Sigmoid colon (tissue), 7 donors: ENCODE measurements at places on chromosomes 12 and 14.

GRCh38 chr12:128690641-128691040, 133.1 kb downstream of the SLC15A4 start:
- DNase-seq, result no peak
- no peaks in the 10 kb centered on the region for H3K27me3 ChIP-seq
- H3K4me1 ChIP-seq, result no peaks in the 10 kb centered on the region
- no peaks in the 10 kb centered on the region for H3K36me3 ChIP-seq

GRCh38 chr12:58633479-58633878, 286.8 kb downstream of the LRIG3 start:
- no peak for DNase-seq
- H3K36me3 ChIP-seq, result no peaks in the 10 kb centered on the region
- no peaks in the 10 kb centered on the region for H3K4me1 ChIP-seq

DNA sequence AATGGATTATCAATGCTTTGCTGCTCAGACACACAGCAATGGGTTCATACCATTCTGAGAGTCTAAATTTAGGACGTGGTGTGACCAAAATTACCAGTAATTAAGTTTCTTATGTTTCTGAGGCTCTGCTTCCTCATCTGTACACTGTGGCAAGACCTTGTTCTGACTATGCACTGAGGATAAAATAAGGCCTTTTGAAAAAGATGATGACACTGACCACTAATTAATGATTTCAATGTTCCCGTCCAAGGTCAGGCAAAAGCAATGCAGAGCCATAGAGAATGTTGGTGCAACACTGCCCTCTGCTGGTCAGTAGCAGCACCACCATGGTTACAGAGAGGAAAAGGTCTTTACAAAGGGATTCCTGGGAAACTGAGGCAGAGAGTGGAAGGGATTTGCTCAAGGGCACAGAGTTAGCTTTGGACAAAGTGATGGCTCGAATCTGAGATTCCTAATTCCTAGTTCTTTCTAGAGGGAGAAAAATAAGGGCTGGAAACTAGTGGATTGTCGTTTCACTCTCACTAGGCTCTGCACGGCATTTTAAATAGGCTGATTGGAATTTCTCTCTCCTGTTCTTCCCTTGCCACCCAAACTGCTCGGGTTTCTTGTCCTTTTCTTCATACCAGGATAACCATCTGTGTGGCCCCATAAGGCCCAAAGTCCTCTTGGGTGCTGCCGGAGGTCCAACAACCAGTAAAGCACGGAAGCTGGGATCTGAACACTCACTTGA, 22.3 kb upstream of the P2RX7 start:
- H3K36me3 ChIP-seq, result no peaks in the 10 kb centered on the region
- no peaks in the 10 kb centered on the region for H3K4me1 ChIP-seq
- peak; percentile 74 for DNase-seq
- no peaks in the 10 kb centered on the region for H3K27me3 ChIP-seq

DNA sequence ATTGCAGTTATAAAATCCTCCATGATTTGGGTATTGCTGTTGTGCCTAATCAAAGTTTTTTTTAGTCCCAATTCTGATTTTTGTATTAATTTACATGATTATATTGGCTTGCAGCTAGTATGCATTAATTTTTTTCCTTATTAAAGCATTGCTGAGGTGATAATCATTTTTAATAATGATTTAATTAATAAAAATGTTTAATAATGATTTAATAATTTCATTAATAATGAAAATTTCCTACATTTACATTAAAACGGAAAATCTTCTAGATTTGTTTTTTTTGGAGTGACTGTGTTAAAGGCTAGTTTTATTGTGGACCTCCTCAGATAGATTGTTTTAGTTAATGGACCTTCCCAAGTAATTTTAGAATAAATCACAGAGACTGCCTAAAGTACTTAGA, 79.6 kb downstream of the CCDC91 start:
- no peaks in the 10 kb centered on the region for H3K27me3 ChIP-seq
- H3K36me3 ChIP-seq, result no peaks in the 10 kb centered on the region

GRCh38 chr12:26867080-26867479, 34.1 kb upstream of the ITPR2 start:
- no peaks in the 10 kb centered on the region for H3K36me3 ChIP-seq
- peaks cover 14% of the 10 kb centered on the region for H3K4me1 ChIP-seq
- H3K27ac ChIP-seq, result no peak overlapping the region

DNA sequence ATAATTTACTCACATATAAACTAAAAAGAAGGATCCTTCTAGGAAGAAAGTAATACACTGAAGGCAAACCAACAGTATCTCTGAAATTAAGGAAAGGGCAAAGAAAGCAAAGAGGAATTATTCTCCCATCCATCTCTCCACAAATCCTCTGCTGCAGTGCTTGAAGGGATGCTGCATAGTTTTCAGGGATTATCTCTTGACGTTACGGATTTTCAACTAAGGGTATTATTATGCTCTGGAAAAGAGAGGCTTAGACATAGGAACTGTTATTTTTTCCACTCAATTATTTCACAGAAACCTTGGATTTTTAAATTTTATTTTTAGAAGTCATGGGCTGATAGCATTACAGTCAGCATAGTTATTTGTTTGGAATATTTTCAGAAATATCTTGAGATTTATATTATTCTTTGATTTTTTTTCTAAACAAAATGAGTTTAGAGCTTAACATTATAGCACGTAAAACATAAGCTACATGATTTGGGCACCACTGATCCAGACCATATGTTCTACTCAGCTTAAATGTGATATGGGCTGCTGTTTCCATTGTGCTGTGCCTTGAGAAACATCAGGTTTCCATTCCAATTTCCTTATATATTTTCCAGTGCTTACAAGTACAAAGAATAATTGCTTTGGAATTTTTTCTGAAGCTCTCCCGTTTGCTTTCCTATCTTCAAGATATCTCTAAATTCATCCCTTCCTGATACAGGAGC, 57.9 kb upstream of the DCN start:
- no peak for DNase-seq
- H3K4me1 ChIP-seq, result peaks cover 4% of the 10 kb centered on the region
- peak overlapping the region; percentile 36 for H3K27ac ChIP-seq
- no peaks in the 10 kb centered on the region for H3K36me3 ChIP-seq
- no peaks in the 10 kb centered on the region for H3K27me3 ChIP-seq

DNA sequence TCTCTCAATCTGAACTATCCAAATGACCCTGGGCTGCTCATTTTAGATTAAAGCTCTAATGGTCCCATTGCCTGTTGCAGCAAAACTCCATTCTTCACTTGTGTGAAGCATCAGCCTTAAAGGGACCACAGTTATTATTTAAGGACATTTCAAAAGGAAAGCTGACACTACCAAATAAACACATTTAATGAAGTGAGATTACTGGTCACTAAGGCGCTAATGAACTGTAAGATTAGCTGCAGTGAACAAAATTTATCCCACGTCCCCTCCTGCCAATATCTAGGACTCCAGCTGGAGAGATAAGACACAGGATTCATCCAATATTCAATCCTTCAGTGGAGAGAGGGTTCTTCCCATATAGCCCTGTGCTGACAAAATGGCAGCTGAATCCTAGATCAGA, 1029.2 kb upstream of the SEL1L start:
- no peak for DNase-seq
- H3K4me3 ChIP-seq, result no peak overlapping the region
- H3K27me3 ChIP-seq, result no peaks in the 10 kb centered on the region
- H3K36me3 ChIP-seq, result no peaks in the 10 kb centered on the region
- H3K4me1 ChIP-seq, result no peaks in the 10 kb centered on the region

DNA sequence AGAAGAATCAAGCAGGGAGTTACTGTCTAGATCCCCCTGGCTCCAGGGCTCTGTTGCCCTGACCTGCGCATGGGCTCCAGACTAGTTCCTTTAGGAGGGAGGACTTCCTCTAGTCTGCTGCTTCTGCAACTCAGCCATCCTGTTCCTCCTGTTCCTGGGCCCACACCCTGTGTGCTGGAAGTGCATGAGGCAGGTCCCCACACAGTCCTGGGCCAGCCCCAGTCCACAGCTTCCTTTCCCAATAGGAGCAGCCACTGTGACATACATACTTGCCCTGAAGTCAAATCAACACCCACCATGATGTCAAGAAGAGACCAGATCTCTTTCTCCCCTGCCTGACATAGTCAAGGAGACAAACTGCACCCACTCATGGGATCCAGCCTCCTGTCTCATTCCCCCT, 1.3 kb downstream of the SDR9C7 start:
- H3K4me3 ChIP-seq, result no peak overlapping the region
- H3K4me1 ChIP-seq, result peaks cover 4% of the 10 kb centered on the region
- H3K27me3 ChIP-seq, result no peaks in the 10 kb centered on the region
- H3K27ac ChIP-seq, result no peak overlapping the region

DNA sequence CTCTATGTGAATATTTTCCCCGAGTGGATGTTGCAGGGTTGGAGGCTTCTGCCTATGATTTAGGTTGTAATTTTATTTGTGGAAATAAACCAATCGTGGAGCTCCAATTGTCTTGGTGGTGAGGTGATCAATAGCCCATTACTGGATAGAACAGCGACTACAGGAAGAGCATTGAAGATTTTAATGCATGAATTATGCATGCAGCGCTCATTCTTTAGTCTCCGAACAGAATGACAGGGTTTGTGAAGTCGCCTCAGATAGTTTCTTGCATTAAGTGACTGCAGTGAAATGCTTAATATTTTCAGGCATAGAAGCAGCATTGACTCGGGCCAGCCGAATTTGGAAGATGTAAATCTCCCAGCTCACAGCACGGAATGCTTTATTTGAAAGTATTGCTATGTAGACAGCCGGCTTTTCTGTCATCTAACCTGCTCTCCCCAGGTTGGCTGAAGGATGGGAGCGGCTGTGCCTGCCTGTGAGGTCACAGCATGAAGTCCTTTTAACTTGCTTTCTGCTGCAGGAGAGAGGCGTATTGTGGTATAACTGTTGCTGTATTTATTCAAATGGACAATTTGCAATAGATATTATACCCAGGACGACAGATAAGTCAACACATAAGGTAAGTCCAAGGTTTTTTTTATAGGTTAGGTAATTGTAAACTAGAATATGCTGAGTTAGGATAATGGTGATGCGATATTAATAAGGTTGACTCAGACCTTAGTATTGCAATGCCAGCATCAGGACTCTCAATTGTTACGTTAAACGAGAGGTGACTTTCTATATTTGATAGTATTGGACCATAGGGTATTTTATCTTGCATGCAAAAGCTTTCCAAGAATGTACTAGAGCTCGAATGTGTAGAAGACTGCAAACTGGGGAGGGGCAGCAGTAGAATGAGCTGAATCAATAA, 135.7 kb downstream of the CNTN1 start:
- no peaks in the 10 kb centered on the region for H3K4me1 ChIP-seq
- no peak overlapping the region for H3K4me3 ChIP-seq
- H3K27ac ChIP-seq, result no peak overlapping the region
- H3K27me3 ChIP-seq, result no peaks in the 10 kb centered on the region
- no peaks in the 10 kb centered on the region for H3K36me3 ChIP-seq

- no peak overlapping the region for H3K4me3 ChIP-seq
- H3K27ac ChIP-seq, result no peak overlapping the region
- no peaks in the 10 kb centered on the region for H3K36me3 ChIP-seq
Measured at GRCh38 chr12:108432423-108433121, 82.5 kb upstream of the FICD start.

- H3K4me3 ChIP-seq, result no peak overlapping the region
- H3K27me3 ChIP-seq, result no peaks in the 10 kb centered on the region
- no peaks in the 10 kb centered on the region for H3K4me1 ChIP-seq
- no peak for DNase-seq
Measured at GRCh38 chr14:58571769-58572472, 65.8 kb upstream of the DACT1 start.

DNA sequence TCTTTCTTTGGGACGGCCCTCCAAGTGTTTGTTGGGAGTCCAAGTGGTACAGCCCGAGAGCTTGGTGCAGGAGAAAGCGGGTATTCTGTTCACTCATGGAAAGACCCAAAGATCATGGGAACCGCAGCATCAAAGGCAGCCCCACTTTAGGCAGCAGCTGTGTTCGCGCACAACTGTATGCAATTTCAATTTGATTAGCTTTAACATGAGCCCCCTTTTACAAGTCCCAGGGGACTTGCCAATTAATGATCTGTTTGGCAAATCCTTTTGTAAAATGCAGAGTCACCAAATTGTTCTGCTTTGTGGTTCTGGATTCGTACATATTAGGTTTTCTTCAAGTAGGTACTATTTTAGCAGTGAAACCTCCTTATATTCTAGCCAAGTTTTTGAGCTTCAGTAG, 217.7 kb downstream of the AACS start:
- H3K4me3 ChIP-seq, result no peak overlapping the region
- H3K4me1 ChIP-seq, result no peaks in the 10 kb centered on the region
- no peak for DNase-seq
- no peaks in the 10 kb centered on the region for H3K27me3 ChIP-seq

GRCh38 chr14:51442513-51443175, 202.6 kb downstream of the TMX1 start:
- peaks cover 16% of the 10 kb centered on the region for H3K4me1 ChIP-seq
- DNase-seq, result no peak
- no peaks in the 10 kb centered on the region for H3K36me3 ChIP-seq

- no peak for DNase-seq
- H3K36me3 ChIP-seq, result no peaks in the 10 kb centered on the region
- H3K27me3 ChIP-seq, result no peaks in the 10 kb centered on the region
- H3K4me1 ChIP-seq, result no peaks in the 10 kb centered on the region
Measured at GRCh38 chr12:81692008-81692407, 67.1 kb downstream of the PPFIA2 start.

DNA sequence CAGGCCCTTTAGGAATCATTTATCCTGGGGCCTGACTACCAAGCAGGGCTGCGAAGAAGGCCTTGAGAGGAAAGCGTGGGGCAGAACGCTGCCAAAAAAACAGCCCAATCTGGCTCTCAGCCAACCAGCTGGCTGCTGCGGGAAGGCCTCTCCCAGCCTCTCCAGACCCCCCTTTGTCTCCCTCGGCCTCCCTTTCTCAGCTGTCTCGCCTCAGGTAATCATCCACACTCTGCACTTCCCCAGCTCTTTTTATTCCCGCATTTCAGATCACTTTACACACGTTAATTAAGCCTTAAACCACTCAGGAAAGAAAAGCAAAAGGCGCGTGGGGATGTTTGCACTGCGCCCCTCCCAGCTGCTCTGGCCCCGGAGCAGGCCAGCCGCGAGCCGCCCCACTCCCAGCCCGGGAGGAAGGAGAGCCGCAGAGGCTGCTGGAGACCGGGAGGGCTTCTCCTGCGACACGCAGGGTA, 208.2 kb upstream of the FOXN3 start:
- DNase-seq, result peak; percentile 74
- no peaks in the 10 kb centered on the region for H3K27me3 ChIP-seq
- H3K27ac ChIP-seq, result no peak overlapping the region
- no peak overlapping the region for H3K4me3 ChIP-seq

DNA sequence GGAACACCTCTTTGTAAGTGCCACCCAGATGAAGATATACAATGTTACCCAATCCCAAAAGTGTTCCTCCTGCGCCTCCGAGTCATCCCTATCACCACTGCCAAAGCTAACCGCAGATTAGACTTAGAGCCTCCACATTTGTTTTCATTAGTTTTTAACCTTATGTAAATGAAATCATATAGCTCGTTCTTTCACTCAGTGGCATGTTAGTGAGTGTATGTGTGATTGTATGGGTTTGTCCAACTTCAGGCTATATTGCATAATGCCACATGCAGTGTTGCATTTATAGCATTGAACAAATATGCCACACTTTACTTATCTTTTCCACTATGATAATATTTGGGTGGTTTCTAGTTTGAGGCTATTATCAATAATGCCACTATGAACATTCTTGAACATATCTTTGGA, 18.0 kb downstream of the MAP1LC3B2 start:
- H3K36me3 ChIP-seq, result no peaks in the 10 kb centered on the region
- no peak overlapping the region for H3K27ac ChIP-seq
- H3K4me3 ChIP-seq, result no peak overlapping the region
- DNase-seq, result no peak
- no peaks in the 10 kb centered on the region for H3K27me3 ChIP-seq
- H3K4me1 ChIP-seq, result no peaks in the 10 kb centered on the region
